ENCODE measurements at places on chromosomes 12 and 14. TPM values are rescaled to one million over a fixed set of nuclear protein-coding genes. Genes with fewer than 3 reads are reported as not detected.

DNA sequence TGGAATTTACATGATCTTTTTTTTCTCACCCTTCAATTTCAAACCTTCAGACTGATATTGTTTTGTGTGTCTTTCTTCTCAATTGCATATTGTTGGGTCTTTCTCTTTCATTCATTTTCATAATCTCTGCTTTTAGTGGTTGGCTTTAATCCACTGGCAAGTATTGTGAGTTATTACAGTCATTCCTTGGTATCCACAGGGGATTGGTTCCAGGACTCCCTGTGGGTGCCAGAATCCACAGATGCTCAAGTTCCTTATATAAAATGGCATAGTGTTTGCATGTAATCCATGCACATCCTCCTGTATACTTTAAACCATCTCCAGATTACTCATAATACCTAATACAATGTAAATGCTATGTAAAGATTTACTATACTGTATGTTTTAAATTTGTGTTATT is 29.7 kb upstream of the PARP11 start:
- no peak for DNase-seq

DNA sequence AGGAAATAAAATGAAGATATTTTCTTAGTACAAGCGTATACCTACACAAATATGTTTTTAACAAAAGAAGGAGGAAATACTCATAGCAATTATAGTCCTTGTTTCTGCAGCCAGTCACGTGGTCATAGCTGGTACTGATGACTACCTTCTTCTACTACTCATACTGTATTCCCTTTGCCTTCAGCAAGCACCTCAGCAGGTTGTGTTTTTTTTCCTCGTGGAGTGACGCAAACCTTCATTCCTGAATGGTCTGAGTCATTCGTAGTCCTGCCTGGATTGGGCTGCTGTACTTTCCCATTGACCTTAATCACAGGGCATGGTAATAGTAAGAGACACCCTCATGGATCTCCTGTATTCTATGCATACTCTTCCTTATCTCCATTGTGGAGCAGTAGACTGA is 25.7 kb upstream of the SLC16A7 start:
- no peak for DNase-seq

DNA sequence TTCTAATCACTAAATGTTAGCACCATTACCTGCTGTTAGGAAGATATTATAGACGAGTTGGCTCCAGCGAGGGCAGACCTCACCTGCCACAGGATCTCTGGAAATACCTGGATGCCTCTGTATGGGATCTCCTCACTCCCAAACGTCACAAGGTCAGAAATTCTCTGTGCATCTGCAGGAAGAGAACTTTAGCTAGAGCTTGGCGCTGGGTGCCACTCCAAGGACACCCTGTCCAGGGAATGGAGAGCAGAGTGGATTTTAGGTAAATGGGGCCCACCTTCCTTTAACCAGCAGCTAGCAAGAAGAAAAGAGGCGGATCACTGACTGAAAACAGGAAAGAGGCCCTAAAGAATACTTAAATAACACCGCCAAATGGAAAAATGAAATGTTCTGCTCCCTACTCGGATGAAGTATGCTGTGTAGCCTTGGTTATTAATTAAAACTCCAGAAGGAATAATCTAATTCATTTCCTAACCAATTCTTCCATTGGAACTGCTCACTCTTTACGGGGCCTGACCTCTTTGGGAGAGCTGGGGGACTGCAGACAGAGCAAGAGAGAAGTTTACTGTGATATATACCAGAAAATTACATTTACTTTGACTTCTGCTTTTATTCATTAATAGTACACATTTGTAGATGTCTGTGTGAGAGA is 4.2 kb upstream of the FOXG1 start:
- DNase-seq = no peak

- DNase-seq = peak; percentile 86
Observed at GRCh38 chr14:102594514-102595175, 2.2 kb downstream of the RCOR1 start.

DNA sequence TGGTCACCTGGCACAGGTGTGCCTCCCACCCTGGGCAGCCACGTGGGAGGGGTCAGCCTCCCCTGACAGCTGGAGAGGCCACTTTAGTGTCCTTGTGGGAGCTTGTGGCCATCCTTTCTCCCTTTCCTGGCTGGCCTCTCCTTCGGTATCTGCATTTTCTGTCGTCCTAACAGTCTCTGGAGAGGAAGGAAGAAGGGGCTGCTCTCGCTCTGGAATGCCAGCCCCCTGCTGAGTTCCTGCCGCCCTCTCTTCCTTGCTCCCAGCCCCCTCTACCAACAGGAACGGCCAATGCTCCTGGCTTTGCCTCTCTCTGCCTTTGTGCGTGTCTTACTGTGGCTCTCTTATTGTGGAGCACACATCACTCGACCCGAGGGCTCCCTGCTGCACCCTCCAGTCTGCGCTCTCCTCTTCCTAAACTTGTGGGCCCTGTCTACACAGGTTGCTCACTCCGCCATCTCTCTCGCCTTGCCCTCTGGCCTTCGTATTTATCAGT is 70.8 kb downstream of the FBXL14 start:
- DNase-seq = no peak

GRCh38 chr14:56650048-56650447 is 70.5 kb downstream of the TMEM260 start:
- DNase-seq = peak; percentile 31

DNA sequence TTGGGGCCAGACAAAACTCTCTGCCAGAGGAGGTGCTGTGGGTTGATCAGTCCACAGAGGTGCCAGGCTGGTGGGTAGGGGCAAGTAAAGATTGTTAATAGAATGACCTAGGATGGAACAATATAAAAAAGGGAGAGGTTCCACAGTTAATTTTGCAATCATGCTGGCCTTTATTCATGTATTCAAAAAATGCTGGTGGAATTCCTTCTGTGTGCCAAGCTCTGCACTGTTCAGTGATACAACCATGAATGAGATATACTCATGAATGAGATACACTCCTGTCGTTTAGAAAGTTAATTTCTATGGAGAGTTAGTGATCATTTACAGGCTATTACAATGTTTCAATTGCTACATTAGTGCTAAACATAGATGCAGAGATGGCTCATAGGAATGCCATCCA is 252.6 kb upstream of the RMST start:
- DNase-seq = no peak

DNA sequence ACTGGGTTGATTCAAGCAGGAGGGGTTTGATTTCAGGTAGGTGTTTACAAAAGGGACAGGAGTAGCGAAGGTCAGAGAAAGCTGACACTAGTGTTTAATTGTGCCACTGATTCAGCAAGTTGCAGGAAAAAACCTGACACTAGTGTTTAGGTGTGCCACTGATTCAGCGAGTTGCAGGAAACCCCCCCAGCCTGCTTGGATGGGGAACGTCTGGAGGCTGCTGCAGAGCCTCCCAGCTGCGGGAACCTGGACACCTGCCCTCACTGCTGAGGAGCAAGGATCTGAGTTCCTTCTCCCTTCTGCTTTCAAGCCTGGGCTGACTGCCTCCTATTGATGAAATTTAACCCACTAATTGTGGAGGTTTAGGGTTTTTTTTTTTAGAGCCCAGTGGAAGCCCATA is 84.2 kb downstream of the AVPR1A start:
- no peak for DNase-seq

The HOXC12 gene
- total RNA-seq = not detected

The ADAM21 gene
- total RNA-seq = 0.32 TPM

DNA sequence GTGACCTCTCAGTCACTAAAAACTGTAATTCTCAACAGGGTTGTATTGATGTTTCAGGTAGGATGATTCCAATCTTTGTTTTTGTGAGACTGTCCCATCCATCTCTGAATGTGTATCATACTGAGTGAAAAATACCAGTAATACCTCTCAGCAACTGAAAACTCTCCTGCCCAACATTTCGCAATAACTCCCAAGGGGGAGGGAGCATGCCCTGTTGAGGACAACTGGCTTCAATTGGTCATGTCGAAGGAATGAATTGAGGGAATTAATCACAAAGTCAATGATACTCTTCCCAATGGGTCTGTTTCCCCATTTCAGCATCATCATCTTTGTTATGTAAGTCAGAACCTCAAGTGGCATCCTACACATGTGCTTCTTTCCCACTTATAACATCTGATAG is 102.4 kb upstream of the E2F7 start:
- DNase-seq = no peak

The SYT10 gene
- total RNA-seq = not detected

DNA sequence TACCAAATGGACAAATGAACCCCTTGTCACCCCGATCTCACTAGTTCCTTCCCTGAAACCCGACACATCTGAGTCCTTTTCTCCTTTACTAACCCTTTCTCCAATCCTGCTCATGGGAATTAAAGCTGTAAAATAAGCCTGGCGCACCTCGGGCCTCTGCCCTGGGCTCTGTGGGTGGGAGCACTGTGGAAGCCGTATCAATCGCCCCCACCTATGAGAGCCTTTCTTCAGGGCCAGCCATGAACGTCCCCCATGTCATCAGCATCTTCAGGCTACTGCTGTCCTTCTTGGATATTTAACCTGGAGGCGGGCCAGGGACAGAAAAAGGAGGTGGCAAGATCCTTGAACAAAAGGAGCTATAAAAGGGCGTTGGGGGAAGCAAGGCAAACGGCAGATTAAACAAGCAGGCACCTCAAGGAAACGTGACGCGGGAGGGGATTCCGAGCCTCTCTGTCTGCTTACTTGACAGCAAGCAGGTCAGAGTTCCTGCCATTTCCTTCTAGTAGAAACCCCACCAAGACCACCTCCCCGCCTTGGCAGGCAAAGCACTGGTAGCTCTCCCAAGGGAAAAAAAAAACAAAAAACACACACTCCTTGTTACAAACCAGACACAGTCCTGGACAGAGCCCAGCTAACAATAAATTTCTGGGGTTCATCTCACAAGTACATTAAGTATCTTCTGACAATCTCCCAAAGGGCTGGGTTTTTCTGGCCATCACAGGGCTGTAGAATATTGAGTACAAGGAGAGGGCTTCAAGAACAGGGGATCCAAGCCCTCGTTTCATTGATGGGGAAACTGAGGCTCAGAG is 62.9 kb downstream of the DPF3 start:
- no peak for DNase-seq

DNA sequence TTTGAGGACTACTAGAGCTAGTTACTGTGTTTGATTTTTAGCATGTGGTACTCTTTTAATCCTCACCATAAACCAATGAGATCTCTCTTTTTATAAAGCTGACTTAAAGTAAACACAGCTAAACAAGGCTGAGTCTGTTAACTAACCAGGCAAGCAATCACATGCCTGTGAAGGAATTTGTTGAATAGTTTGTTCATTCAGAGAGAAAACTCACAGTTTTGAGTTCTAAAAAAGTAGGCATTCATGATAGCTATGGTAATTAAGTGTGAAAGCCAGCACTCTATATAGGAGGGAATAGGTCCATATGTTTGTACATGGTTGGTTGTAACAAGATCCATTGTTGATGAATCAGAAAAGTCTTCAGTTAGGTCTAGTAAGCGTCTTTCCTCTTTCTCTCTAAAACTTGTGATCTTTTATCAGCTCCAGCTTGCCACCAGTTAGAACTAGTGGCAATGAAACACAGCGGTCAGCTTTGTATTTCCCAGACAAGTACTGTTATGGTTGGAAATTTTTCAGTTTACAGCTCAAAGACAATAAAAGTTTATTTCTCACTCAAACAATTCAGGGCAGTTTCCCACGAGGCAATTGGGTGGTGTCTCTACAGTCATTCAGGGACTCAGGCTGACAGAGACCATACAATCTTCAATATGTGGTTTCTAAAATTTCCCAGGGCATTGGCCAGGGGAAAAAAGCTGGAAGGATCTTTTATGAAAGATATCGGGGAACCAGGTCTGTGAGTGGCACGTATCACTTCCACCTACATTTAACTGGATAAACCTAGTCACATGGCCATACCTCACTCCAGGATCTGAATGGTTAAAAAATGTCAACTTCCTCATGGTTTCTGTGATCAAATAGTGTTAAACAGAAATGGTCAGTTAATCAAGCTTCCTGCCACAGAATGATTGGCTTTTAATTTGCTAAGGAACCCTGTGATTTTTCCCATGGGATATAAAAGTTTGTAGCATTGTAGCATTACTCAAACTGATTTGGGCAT is 203.1 kb downstream of the KIF21A start:
- DNase-seq = no peak

DNA sequence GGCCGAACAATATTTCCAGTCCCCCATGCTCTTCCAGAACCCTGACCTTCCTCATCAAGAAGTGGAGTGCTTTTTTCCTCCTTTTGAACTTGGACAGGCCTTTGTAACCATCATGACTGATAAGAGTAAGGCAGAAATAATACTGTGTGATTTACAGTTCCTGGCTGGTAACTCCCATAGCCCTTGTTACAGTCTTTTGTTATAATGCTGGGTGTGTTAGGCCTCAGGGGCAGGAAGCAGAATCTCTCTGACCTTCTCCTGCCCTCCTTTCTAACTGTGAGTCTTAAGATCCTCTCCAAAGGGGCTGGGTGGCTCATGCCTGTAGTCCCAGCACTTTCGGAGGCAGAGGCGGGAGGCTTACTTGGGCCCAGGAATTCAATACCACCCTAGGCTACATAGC is 59.5 kb downstream of the BCAT1 start:
- DNase-seq = no peak

DNA sequence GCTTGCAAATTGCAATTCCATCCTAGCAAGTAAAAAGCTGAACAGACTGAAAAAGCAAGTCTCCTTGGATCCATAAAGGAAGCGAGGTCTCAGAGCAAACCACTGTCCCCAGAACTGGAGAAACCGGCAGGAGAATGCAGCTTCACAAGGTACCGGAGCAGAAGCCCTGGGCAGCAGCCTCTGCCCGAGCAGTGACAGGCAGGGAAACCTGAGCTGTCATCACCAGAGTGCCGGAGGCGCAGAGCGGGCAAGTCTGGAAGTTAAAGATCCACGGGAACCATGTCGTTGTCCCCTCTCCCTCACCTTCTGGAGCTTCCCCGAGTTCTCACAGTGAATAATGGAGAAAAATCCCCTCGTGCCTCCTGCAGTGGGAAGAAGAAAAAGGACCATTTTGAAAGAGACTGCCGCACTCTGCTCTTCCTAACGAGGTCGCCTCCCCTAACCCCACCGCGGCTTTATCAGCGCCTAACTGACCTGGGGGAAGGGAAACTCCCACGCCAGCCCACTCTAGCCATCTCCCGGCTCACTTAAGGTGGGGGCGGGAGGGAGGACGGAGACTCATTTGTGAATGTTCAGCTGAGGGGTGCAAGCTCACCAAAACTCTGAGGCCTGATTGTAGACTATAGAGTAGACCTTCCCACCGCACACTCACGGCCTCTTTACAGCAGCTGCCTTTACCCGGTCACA is 27.8 kb downstream of the FBXL14 start:
- DNase-seq = no peak

GRCh38 chr14:62409169-62409568 is 636.1 kb downstream of the KCNH5 start:
- no peak for DNase-seq

- DNase-seq = peak; percentile 73
Observed at GRCh38 chr12:48189331-48190125, 6.1 kb downstream of the CCDC184 start.

GRCh38 chr14:97077253-97077653 is 280.1 kb downstream of the VRK1 start:
- DNase-seq = peak; percentile 38

The OVCH1 gene
- total RNA-seq = 0.20 TPM

- DNase-seq = no peak
Observed at GRCh38 chr12:117329756-117330155, 31.7 kb downstream of the NOS1 start.

The PLEKHG7 gene
- total RNA-seq = not detected

The ACOT6 gene
- not detected for total RNA-seq

Data from right cardiac atrium (tissue), 5 donors.